ENCODE measurements at places on chromosomes 1 and 21.

GRCh38 chr1:62294261-62294660 lies 25.0 kb downstream of the KANK4 start:
- DNase-seq: no peak

GRCh38 chr1:113835686-113836290 lies 23.5 kb upstream of the RSBN1 start:
- no peak for DNase-seq

GRCh38 chr1:203691447-203691846 lies 64.8 kb downstream of the ATP2B4 start:
- no peak for DNase-seq

GRCh38 chr1:9733160-9733789 lies 81.7 kb downstream of the PIK3CD start:
- DNase-seq: no peak

DNA sequence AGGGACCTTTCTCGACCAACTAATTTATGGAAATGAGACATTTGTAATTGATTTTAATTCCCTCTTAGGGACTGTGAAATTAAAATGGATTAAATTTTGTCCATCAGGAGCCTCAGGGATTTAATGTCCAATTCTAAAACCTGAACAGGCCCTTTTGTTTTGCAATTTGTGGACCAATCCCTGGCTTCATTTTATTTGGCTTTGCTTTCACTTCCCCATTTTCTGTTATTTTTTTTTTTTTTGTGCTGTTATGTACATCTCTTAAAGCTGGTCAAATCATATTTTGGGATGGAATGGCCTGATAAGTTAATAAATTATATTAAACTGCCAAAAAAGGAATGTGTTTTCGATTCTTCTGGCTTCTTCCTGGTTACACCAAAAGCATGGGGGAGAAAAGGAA lies 28.9 kb downstream of the ZSCAN20 start:
- no peak for DNase-seq

GRCh38 chr1:28644494-28644893 lies 1.6 kb upstream of the TAF12 start:
- DNase-seq: no peak

DNA sequence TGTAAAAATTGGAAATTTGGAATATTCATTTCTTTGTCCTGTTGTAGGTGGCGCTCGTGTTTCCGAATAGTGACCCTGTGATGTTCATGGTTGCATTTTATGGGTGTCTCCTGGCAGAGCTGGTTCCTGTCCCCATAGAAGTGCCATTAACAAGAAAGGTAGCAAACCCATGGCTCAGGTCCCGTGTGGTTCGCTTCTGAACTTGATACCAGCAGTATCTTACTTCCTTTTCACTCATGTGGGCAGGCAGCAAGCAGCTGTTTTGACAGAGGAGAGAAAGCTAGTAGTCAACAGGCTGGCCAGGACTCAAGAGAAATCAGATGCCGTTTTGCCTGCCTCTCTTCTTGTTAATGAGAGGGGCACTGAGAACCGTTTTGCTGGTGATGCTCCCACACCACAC lies 72.8 kb downstream of the S100B start:
- no peak for DNase-seq

DNA sequence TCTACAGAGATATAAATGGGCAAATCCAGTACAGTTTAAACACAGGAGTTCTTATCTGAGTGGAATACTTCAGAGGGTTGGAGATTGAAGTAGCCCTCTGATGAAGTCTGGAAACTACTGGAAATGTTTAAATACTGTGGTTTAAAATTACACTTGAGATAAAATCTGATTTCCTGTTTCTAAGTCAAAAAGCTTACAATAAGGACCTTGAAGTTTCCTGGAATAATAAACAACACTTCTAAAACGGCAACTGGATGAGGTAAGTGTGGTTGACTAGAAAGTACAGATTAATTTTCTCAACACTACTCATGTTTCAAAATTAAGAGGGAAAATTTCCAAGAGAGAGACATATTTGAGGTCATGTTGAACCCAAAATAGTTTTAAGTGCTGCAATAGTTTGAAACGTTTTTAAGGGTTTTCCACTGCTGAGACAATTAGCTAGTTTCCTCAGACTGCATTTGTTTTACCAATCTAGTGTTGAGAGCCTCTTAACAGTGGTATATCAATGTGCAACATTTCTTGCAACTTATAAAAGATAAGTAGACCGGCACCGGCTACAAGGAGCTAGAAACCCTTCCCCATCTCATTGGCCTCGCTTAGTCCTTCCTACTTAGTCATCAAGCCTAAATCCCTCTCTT lies 27.4 kb downstream of the KCNA3 start:
- DNase-seq: no peak

GRCh38 chr1:112247036-112247597 lies 148.9 kb upstream of the CTTNBP2NL start:
- DNase-seq: no peak

- no peak for DNase-seq
Observed at GRCh38 chr21:40845441-40845995, 1.4 kb downstream of the DSCAM start.

DNA sequence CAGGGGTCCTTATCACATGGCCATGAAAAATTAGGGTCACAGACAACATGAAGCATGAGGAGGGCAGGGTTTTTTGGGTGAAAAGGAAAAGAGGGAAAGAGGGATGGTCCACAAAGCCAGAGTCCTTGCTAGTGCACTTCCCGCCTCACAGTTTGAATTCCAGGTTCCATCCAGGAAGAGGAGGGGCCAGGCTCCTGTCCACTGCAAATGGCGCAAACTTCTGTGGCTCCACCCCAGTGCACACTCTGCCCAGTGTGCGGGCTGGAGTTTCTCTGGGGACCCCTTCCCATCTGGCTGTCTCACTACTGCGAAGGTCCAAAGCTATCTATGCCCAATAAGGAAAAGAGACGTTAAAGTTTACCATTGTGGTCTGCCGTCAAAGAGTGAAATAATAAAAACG lies 17.8 kb downstream of the AIM2 start:
- DNase-seq: no peak

DNA sequence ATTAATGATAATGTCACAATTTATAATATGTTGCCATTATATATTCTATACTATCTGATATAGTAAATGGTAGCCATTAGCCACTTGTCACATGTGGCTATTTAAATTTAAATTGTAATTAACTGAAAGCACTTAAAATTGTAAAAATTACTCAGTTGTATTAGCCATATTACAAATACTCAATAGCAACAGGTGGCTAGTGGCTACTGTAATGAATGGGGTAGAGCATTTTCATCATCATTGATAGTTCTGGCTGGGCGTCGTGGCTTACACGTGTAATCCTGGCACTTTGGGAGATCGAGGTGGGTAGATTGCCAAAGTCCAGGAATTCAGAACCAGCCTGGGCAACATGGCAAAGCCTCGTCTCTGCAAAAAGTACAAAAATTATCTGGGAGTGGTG lies 16.5 kb downstream of the ZBTB37 start:
- DNase-seq: no peak

DNA sequence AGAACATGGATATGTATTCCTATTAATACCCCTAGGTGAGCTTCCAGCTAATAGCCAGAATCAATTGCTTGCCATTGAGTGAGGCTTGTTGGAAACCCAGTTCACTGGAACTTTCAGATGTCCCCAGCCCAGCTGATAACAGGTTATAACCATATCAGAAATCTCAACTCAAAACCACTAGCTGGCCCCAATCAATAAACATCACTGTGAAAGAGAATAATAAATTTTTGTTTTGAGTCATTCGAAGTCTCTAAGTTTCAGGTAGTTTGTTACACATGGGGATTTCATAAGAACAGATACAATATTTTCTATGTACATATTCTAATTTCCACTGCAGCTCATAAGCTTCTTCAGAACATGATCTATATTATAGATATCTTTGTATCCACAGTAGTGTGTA lies 162.9 kb upstream of the SNX7 start:
- no peak for DNase-seq

DNA sequence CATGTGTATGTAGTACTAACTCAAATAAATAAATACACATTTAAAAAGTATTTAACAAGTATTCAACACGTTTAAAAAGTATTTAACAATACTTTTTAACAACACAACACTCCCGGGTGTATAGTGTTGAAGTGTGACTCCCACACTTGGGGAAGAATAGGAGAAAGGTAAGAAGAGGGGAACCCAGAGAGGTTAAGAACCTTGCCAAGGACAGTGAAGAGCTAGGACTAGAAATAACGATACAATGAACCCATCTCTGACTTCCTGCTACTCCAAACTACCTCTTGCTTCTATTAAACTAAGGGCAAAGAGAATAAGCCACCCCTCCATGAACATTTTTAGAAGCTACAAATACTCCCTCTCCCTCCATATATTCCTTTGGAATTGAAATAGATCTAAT lies 1.7 kb upstream of the GFI1 start:
- DNase-seq: no peak

- no peak for DNase-seq
Observed at GRCh38 chr1:13898406-13898805, 198.4 kb downstream of the PRDM2 start.

DNA sequence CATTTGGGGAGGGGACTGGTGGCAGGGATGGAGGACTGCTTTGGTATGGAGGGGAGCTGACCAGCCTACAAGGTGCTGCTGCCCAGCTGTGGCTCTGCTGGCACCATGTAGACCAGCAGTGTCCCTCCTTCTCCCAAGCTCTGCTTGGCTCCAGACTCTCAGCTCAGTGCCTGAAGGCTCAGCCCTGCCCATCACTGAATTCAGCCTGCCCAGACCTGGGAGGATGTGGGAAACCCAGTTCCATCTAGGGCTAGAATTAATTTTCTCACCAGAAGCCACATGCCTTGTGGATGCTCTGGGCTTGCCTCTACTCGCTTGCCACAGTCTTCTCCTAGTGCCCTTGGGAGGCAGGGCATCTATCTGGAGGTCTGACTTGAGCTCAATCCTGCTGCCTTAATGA lies 195.0 kb upstream of the EDN2 start:
- DNase-seq: no peak

- no peak for DNase-seq
Observed at GRCh38 chr1:228882041-228882770, 146.9 kb downstream of the RHOU start.

GRCh38 chr21:46392921-46393320 lies 65.8 kb upstream of the DIP2A start:
- no peak for DNase-seq

DNA sequence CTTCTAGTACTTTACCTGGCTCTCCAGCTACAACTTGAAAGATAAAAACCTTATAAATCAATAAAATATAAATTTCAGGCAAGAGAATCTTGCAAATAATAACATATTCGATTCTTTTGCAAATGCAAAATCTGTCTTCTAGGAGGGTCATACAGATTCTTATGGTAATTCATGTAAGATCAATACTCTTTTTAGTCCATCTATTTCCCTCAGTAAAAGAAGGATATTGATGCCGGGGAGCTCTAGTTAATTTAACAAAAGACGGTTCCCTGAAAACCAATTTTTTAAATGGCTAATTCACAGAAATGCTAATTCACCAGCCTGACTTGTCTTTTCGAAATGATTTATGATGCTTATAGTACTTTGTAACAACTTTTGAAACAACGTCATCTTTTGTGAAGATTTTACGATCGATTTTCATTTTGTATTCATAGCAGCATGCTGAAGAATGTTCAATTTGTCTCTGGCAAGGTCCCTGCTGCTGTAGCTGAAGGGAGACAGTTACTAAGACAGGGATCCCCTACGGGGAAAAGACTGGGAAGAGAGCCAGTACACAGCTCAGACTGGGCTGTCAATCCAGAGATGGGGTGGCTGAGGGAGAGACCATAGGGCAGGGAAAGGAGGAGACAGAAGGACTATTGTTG lies 90.6 kb upstream of the SPAG17 start:
- no peak for DNase-seq

DNA sequence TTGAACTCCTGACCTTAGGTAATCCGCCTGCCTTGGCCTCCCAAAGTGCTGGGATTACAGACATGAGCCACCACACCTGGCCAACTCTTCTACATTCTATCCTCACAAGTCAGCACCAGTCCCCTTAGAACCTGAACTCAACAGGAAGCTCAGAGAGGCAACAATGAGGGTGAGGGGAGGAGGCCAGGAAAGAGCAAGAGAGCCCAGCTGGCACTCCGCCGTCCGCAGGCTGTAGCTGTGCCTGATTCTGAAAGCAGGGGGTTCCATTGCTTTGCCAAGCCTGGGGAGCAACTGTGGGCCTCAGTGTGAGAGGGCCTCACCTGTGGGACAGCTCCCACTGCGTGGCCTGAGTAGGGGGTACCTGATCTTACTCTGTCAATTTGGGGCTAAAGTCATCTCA lies 18.7 kb downstream of the STK40 start:
- no peak for DNase-seq

GRCh38 chr1:240171907-240172306 lies 80.2 kb downstream of the FMN2 start:
- no peak for DNase-seq

- no peak for DNase-seq
Observed at GRCh38 chr1:230259621-230260020, 166.5 kb downstream of the PGBD5 start.

DNA sequence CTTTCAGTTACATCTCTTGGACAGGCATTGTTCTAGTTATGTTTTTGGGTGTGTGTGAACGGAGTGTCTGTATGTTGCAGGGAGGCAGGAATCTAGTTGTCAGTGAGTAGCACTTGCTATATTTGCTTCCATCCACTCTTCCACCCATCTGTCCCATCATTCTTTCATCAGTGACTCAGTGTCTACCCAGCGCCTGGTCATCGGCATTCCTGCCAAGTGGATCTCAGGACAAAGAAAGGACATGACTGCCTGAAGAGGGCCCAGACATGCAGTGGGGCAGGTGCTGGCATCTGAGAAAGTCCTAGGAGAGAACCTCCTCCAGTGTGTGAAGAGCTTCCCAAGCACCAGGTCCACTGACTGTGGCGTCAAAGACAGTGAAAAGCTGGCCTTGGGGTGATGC lies 27.3 kb upstream of the MAGOH start:
- no peak for DNase-seq
